ENCODE measurements at places on chromosomes 5 and 9. TPM values are rescaled to one million over a fixed set of nuclear protein-coding genes. Genes with fewer than 3 reads are reported as not detected.

GRCh38 chr9:81028504-81028903 lies 660.8 kb downstream of the TLE1 start:
- no peaks in the 10 kb centered on the region for H3K4me1 ChIP-seq
- no peaks in the 10 kb centered on the region for H3K36me3 ChIP-seq
- H3K27ac ChIP-seq, result no peak overlapping the region
- no peaks in the 10 kb centered on the region for H3K27me3 ChIP-seq
- no peak for DNase-seq

- no peak overlapping the region for H3K4me3 ChIP-seq
- no peaks in the 10 kb centered on the region for H3K27me3 ChIP-seq
- peaks cover 31% of the 10 kb centered on the region for H3K36me3 ChIP-seq
- H3K27ac ChIP-seq, result peak overlapping the region; percentile 33
- no peak for DNase-seq
These were observed 230.4 kb downstream of the DOCK8 start for GRCh38 chr9:445033-445432.

- H3K4me1 ChIP-seq, result peaks cover 48% of the 10 kb centered on the region
- peak overlapping the region; percentile 87 for H3K4me3 ChIP-seq
- peak overlapping the region; percentile 95 for H3K27ac ChIP-seq
- no peak for DNase-seq
- H3K27me3 ChIP-seq, result no peaks in the 10 kb centered on the region
- no peaks in the 10 kb centered on the region for H3K36me3 ChIP-seq
These were observed 910 bp downstream of the TRIM14 start for GRCh38 chr9:98117984-98118639.

KCNN2 gene
- not detected for polyA plus RNA-seq

MYOT gene
- polyA plus RNA-seq, result not detected
